ENCODE measurements at places on chromosomes 11 and 22.
A peak's percentile ranks its signal among the peaks of the same experiment; 100 is the strongest.

- DNase-seq: no peak
Observed at GRCh38 chr11:82988936-82989627, 82.6 kb downstream of the RAB30 start.

DNA sequence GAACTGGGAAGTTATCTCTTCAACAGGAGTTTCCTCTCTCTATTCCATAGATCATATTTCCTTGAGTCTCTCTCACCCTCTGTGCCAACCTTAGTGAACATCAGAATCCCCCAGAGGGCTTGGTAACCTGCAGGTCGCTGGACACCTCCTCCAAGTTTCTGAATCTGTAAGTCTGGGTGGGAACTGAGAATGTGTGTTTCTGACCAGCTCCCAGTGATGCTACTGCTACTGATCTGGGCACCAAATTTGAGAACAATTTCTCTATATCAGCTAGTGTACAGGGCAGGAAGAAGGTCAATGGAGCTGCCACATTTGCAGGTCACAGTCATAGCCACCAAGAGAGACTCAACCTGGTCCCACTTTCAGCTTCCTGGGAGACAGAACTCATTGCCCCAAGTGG lies 62.9 kb downstream of the RCN1 start:
- no peak for DNase-seq

DNA sequence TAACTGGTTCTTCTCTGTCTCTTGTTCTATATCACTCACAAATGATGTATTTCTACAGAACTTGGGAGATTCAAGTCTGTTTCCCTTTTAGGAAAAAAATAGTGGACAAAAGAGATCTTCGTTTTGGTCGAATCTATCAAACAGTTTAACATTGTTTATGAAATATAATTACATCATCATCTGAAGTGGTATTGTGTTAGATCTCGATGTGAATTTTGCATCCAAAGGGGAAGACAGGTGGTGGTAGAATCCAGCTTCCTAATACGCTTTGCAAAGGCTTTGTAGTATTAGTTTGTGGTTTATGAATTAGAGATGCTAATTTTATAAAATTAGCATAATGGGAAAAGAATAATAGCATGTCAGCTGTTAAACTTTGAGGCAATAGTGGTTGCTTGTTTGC lies 3.4 kb downstream of the SIK2 start:
- no peak for DNase-seq

- no peak for DNase-seq
Observed at GRCh38 chr11:79007771-79008402, 432.9 kb downstream of the TENM4 start.

GRCh38 chr22:27203276-27203660 lies 545.9 kb downstream of the MIAT start:
- no peak for DNase-seq

DNA sequence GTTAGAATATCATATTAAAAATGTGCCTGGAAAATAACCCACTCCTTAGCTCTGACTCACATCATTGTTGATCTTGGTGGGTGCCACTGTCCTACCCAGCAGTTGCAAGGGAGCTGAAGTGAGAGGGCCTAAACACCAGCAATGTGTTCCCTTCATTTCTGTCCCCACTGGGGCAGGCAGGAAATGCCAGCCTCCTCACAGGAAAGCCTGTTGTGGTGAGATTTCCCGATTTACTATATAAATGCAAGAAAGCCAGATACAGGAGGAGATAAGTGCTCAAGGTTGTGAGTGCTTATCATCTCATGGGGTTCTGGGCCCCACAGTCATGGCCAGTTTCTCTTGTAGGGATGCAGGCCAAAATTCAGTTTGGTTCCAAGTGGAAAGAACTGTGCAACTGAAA lies 15.8 kb upstream of the FLI1 start:
- DNase-seq: no peak

- DNase-seq: no peak
Observed at GRCh38 chr11:47396049-47396320, 12.4 kb upstream of the SLC39A13 start.

DNA sequence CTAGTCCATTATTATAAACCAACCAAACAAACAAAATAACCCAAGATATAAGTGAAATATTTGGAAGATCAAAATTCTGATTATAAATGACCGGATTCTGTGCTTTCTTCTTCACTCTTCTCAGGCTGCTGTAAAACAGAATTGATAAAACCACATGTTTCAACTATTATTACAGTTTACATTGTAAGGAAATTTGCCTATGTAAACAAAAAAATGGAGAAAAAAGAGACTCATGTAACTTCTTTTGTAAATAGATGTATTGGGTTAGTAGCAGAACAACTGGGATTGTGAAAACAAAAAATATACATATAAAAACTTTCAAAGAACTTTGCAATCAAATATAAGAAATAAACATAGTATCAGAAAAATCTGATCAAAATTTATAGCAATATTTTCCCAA lies 295.2 kb upstream of the CCDC179 start:
- no peak for DNase-seq

DNA sequence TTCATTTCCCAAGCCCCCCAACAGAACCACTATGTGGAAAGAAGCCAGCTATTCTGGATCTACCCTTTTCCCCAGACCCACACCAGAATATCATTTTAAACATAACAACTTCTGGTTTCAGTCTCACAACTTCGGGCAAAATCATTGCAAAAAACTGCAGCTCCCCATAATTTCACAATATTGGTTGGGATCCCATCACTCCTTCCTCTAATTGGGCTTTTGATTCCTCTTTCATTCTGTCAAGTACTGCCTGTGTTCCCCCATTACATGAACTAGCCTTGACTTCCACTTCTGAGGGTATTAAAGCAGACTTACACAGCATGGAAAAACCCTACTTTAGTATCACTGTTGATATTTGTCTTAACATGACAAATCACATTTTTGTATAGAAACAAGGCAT lies 4.1 kb upstream of the APOL3 start:
- DNase-seq: no peak

- no peak for DNase-seq
Observed at GRCh38 chr11:45374653-45375059, 88.5 kb upstream of the SYT13 start.

DNA sequence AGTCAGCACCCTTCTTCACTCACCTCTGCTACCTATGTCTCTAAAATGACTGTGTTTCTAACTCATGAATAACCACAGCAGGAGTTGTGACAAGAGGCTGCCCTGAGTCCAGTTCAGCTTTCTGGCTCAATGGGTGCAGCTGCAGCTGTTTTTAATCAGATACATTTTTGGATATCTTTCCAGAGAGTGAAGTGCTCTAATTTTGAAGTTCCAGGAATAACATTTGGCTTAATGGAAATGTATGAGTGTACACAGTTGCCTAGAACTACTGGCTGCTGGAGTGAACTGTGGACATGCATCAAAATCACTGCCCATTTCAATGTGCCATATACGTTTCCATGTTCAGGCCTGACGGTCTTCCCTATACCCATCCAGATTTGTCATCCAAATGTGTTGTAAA lies 769.5 kb upstream of the ANO3 start:
- peak; percentile 17 for DNase-seq

- no peak for DNase-seq
Observed at GRCh38 chr11:728901-729491, 18.3 kb upstream of the TALDO1 start.

DNA sequence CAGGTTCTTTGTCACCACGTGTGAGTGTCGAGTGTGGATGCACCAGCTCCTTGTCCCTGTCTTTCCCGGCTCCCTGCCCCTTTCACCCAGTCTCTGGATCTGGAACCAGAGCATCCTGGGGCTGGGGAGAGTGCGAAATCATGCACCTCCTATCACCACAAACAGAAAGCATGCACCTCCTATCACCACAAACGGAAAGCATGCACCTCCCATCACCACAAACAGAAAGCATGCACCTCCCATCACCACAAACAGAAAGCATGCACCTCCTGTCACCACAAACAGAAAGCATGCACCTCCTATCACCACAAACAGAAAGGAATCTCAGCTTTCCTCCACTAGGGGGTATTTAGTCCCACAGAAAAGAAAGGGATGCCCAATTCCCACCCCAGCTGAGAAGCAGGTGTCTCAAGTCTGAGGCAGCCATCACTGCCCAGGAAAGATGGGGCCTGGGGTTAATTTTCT lies 5.9 kb upstream of the GLB1L3 start:
- no peak for DNase-seq

- DNase-seq: peak; percentile 65
Observed at GRCh38 chr11:8086001-8086479, 5.0 kb downstream of the TUB start.

DNA sequence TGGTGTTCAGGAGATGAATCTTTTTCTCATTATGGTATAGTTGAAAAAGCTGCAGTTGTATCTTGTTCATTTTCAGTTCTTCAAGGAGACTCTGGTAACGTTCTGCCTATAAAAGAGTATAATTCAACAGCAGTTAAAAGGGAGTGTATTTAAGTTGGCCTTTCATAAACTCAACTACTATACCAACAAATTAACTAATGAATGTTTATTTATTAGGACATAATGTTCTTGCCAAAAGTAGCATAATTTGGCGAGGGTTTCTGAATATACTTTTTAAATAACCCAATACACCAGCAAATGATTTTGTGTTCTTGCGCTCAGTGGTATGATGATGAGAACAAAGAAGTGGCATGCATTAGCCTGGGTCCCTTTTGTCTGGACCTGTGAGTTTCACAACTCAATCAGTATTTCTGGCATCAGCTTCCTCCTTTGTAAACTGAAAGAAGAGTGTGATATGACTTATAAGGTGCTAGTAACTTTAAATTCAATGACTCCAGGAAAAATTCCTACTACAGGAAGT lies 10.9 kb downstream of the SMC1B start:
- DNase-seq: no peak

GRCh38 chr11:56841210-56841810 lies 92.8 kb upstream of the OR9G4 start:
- peak; percentile 73 for DNase-seq

GRCh38 chr22:46491946-46492345 lies 45.5 kb downstream of the CELSR1 start:
- no peak for DNase-seq

- no peak for DNase-seq
Observed at GRCh38 chr11:131397675-131398074, 27.3 kb downstream of the NTM start.

GRCh38 chr22:29936186-29936585 lies 53.2 kb downstream of the MTMR3 start:
- DNase-seq: no peak

- no peak for DNase-seq
Observed at GRCh38 chr11:1598816-1599215, 722 bp upstream of the KRTAP5-2 start.

- no peak for DNase-seq
Observed at GRCh38 chr11:61162092-61162941, 1.1 kb upstream of the VPS37C start.

DNA sequence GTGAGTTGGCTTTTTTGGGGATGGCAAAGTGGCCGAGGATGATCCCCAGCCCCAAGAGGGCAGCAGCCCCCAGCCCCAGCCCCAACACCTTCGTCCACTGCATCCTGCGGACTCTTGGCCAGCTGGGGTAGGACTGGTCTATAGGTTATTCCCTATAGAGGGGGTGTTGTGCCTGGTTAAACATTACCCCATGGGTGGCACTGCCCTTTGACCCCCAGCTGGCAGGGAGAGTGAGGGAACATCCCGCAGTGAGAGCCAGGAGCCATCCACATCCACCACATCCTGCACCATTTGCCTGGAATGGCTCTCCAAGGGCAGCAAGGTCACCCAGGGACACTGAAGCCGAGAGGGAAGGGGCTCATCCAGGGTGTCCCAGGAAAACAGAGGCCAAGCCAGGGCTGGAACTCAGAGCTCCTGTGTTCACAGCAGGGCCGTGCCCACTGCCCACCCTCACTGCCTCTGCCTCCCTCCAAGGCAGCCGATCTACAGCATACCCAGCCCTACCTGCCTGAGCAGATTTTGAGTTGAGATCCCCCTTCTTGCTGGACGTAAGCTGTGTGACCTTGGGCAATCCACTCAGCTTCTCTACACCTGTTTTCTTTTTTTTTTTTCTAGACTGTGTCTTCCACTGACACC lies at the start of gene NAALADL1:
TSS of gene NAALADL1 (minus strand) at position 135 of the 636 bp plus-strand sequence. CDS start at position 103, 32 bp downstream.
- DNase-seq: no peak

DNA sequence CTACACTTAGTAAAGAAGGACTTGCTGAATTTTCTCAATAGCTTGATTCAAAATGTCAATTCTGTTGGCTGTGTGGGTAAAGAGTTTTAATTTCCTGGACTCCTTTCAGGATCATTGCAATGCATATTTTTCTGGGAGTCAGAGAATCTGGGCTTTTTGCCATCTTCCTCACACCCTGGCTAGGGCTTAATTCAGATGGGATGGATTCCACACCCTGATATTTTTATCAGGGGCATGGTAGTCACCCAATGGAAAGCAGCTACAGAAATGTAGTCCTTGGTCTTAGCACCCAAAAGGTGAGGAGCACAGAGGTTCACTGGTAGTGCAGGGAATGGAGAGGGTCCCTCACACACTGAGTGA lies 79.3 kb downstream of the SGSM3 start:
- DNase-seq: no peak

- DNase-seq: no peak
Observed at GRCh38 chr11:106031202-106031810, 9.3 kb upstream of the MSANTD4 start.

DNA sequence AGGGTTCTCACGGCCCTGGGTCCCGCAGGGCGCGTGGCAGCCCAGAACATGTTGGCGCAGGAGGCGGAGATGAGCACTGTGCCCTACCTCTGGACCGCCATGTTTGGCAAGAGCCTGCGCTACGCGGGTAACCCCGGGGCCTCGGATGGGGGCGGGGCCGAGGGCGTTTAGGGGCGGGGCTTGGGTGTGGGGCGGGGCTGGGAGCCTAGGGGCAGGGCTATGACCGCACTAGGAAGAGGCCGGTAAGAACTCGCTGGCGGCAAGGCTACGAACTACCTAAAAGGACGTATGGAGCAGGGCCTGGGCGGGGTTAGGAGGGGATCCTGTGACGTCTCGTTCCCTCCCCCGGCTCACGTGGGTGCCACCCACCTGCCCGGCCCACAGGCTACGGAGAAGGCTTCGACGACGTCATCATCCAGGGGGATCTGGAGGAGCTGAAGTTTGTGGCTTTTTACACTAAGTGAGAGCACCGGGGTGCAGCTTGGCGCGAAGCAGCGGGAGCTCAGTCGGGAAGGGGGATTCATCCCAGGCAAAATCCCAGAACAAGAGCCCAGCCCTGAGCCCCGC lies 2.8 kb upstream of the LZTR1 start:
- peak; percentile 65 for DNase-seq

DNA sequence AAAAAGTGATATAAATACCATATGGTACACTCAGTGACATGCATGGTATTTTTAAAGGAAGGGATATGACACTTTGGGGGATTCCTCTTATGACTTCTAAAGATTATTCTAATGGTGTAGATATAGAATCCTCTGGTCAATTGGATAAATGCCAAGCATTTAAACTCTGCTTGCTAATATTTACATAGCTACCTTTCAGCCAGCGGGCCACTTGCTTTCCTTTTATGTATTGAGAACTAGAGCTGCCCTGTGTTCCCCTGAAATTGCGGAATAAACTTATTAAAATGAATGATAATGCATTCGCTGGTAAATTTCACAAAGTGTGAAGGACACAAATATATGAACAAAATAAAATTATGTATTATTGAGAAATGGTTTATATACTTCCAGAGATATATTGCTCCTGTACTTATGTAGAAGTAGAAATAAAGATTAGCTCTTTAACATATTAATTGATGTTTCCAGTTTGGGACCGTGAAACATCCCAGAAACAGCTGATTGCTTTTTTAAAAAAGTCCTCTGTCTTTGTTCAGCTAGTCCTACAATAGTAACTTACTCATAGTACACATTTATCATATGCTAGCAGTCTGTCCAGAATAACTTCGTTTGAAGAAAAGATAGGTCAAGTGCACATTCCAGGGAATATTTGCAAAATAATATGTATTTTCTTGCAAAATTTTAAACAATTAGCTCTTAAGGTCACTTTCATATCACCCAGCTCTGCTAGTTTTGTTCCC lies 40.1 kb upstream of the CARD18 start:
- DNase-seq: no peak
